ENCODE measurements at places on chromosomes 11 and 22.
A peak's percentile ranks its signal among the peaks of the same experiment; 100 is the strongest.

GRCh38 chr11:128814856-128815705 lies 52.0 kb downstream of the KCNJ1 start:
- DNase-seq = no peak

- no peak for DNase-seq
Measured at GRCh38 chr11:130644187-130644586, 195.7 kb downstream of the ADAMTS15 start.

- DNase-seq = no peak
Measured at GRCh38 chr11:117722082-117722481, 74.9 kb downstream of the DSCAML1 start.

DNA sequence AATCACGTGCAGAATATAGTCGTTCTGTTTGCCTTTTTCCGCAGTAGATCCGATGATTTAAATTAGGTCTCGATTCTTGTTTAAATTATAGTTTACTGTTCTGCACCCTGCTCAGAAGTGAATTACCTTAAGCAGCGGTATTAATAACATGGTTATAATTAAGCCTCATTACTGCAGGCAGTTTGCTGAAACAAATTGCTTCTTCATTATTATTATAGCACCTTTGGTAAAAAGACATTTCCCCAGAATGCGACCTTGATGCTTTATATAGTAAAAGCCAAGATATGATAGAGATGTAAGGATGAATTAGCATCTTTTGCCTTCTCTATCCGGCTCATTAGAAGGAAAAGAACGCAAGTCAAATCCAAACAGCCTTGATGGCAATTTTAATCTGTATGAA lies 625.2 kb upstream of the CADM1 start:
- DNase-seq = no peak

GRCh38 chr11:69166218-69167115 lies 10.7 kb downstream of the SMIM38 start:
- peak; percentile 39 for DNase-seq

DNA sequence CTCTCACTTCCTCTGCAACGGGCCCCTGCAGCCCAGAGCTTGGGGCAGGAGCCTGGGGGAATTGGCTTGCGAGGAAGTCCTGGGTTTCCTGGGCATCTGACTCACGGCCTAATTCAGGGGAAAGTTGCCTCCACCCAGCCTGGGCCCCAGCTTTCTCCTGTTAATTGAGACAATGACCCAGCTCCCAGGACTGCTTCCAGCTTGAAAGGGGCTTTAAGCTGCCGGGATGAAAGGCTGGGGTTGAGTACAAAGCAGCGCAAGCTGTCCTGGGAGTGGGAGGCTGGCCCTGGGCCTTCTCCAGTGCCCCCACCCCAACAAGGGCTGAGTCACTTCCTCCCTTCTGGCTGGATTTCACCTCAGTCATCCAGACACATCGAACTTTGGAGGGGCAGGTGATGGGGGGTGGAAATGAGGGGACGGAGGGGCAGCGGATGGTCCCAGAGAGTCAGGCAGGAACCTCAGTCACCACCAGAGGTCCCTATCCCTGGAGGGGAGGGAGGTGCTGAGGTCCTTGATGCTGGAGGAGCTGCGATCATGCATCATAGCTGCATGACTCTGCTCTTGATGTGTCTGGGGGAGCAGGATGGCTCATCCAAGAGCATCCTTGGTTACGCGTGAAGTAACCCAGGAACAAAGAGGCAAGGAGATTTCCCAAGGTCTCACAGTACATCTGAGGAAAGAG lies 30.1 kb upstream of the OAF start:
- DNase-seq = no peak

GRCh38 chr11:101211407-101211975 lies 81.9 kb upstream of the PGR start:
- DNase-seq = no peak

- DNase-seq = no peak
Measured at GRCh38 chr22:46829117-46829891, 66.9 kb downstream of the TBC1D22A start.

GRCh38 chr22:46747646-46748045 lies 9.6 kb upstream of the CERK start:
- no peak for DNase-seq

DNA sequence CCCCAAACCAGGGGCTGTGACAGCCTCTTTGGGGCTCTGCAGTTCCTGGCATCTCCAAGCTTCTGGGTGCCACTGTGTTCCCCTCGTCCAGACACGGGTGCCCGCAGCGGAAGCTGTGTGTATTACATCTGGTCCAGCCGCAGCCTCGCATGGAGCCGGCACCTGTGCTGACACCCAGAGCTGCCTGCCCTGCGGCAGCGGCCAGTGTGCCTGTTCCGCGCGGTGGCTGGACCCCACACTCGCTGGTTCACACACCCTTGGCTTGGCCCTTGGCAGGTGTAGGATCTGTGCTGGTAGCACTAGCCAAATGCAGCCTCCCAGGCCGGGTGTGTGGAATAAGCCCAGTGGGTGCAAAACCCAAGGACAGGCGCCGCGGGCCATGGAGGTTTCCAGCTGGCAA lies 24.5 kb upstream of the RNASEH2C start:
- no peak for DNase-seq

DNA sequence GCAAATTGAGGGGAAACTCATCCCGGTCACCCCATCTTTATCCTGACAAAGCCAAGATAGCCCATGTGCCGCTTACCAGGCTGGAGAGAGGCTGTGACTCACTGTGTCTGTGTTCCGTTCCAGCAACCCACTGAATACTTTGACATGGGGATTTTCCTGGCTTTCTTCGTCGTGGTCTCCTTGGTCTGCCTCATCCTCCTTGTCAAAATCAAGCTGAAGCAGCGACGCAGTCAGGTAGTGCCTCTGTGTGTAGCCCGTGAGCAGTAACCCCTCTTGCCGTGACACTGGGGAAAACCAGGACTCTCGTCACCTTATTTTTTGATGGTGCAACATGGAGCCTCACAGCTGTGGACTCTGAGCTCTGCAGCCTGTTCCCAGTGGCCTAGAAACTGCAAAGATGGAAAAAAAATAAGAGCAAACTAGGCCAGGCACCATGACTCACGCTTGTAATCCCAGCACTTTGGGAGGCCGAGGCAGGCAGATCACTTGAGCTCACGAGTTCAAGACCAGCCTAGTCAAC lies 16.9 kb downstream of the C22orf31 start:
- peak; percentile 95 for DNase-seq

DNA sequence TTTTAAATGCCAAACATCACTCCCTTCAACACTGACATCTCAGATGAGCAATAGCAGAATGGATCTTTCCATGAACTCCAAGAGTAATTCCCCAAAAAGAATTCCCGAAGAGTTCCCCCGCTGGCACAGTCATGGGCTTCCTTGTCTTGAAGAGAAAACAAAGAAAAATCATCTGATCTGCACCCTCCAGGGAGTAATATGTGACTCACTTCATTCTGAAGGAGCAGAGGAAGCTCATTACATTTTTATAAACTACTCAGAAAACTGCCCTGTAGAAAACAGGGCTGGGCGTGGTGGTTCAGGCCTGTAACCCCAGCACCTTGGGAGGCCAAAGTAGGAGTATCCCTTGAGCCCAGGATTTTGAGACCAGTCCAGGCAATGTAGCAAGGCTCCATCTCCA lies 35.7 kb downstream of the CELSR1 start:
- peak; percentile 78 for DNase-seq

DNA sequence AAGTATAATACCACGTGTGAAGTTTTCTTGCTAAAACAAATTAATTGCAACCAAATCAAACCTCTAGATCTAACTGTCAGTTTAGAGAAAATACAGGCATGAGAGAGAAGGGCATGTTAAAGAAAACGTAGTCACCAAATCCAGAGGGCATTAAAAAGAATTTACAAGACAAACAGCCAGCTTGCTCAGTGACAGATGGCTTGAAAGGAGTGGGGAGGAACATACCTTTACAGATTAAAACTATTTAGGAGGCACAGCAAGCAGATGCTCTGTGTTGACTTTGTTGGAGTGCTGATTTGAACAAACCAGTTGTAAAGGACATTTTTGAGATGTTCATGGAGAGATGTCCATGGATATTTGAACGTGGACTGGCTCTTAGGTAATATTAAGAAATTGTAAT lies 96.9 kb downstream of the ATXN10 start:
- DNase-seq = no peak

- DNase-seq = no peak
Measured at GRCh38 chr11:70126494-70126893, 48.4 kb downstream of the ANO1 start.

DNA sequence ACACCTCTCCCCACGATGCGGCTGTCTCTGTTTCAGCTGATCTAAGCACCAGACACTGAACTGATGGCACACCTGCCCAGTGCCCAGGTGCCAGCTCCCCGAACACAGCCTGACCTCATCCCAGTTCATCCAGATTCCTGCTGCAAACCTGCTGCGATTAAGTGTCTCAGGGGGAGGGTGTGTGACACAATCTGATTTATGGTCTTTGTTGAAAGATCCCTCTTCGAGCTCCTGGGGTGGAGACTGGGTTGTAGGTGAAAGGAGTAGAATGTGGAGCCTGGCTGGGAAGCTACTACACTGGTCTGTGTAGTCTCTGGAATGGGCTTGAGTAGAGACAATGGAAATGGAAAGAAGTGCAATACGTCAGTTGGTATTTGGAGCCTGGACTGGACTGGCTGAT lies 390.3 kb downstream of the SHANK2 start:
- no peak for DNase-seq

- DNase-seq = no peak
Measured at GRCh38 chr11:65454696-65455456, 32.3 kb downstream of the NEAT1 start.

DNA sequence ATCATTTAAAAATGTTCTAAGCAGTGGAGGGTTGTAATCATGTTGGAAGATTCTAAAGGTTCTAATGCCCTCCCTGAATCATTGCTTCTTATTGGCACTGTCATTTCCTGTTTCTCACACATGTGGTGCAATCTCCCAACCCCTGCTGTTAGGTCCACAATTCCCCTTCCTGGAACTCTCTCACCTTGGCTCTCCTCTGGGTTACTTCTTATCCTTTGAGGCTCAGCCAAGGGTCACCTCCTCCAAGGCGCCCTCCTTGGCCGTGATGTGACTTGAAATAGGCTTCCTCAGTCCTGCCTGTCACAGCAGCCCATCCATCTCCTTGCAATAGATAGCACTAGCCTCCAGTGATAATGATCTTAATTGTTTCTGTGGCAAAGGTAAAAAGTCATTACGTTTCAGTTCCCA lies 149.8 kb downstream of the TTC17 start:
- no peak for DNase-seq

DNA sequence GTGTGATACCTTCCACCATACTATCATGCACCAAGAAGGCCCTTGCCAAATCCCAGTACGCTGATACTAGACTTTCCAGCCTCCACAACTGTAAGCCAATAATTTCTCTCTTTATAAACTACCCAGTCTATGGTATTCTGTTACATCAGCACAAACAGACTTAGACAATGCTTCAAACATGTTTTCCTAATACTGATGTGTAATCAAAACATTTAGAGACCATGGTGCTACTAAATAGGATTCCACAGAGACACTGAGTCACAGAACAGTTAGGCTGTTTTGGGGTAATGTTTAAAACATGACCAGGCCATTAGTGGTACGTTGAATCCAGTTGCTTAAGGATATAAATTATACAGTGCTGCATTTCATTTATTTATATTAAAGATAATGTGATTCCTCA lies 103.7 kb downstream of the PICALM start:
- no peak for DNase-seq

GRCh38 chr22:35065796-35066218 lies at the start of gene ISX:
ISX (plus strand) TSS chr22:35066158; CDS start chr22:35067088, 930 bp downstream.
- no peak for DNase-seq

- no peak for DNase-seq
Measured at GRCh38 chr11:112881461-112881860, 79.8 kb upstream of the NCAM1 start.
